NK-92 treated with Interleukin-12 subunit alpha and Interleukin-12 subunit beta, amount 100 ng/mL, for 24 hours (cell line): ENCODE measurements at places on chromosomes 1 and 21.

DNA sequence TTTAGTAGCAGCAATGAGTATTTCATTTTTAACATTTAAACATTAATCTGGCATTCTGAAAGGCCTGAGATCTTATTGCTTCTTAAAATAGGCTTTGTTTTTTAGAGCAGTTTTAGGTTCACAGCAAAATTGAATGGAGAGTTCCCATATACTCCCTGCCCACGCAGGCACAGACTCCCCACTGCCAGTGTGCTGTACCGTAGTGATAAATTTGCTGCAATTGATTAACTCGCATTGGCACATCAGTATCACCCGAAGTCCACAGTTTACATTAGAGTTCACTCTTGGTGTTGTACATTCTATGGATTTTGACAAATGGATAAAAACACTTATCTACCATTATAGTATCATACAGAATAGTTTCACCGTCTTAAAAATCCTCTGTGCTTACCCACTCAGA, 71.8 kb upstream of the ERRFI1 start:
- no peak for DNase-seq

GRCh38 chr1:153336650-153337049, 12.0 kb downstream of the PGLYRP4 start:
- DNase-seq = no peak

DNA sequence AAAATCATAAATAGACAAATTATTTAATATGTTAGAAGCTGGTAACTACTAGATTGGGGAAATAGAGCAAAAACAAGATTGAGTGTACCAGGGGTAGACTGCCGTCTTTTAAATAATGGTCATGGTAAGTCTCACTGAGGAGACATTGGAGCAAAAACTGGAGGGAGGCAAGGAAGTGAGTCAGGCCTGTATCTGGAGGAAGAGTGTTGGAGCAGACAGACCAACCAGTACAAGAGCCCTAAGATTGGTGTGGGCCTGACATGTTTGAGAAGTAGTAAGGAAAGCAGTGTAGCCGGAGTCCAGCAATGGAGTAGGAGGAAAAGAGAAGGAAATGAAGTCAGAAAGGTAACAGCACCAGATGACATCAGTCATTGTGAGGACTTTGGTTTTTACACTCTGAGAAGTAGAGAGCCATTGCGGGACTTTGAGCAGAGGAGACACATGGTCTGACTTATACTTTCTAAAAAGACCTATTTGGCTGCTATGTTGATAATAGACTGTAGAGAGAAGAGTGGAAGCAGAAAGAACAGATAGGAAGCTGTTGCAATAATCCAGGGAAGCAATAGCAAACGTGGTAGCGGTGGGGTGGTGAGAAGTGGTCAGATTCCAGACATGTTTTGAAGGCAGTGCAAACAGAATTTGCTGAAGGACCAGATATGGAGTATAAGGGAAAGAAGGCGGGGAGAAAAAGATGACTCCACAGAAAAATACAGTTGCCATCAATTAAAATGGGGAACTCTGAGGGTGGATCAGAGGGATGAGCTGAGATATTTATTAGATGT, 44.7 kb upstream of the GJA5 start:
- DNase-seq = no peak

GRCh38 chr1:201766131-201766866, 62.7 kb upstream of the IPO9 start:
- no peak for DNase-seq

DNA sequence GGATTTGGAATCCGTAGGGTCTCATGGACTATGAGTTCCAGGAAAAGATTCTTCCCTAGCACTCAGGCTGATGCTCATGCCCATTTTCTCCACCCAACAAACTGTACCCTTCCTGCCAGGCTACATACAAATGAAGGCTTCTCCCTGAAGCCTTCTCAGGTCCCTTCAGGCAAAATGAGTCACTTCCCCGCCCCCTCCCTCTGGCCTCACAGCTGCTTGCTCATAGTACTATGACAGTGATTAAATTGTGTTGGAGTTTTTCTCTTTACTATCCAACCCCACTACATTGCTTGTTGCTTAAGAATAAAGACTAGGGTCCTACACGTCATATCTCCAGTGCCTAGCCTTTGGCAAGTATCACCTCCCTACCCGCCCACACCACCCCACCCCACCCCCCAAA, 207.6 kb upstream of the NFIA start:
- no peak for DNase-seq
